Ecto neural progenitor cell (in vitro differentiated cells): ENCODE measurements at places on chromosomes 6 and 20.
A peak's percentile ranks its signal among the peaks of the same experiment; 100 is the strongest.

- DNase-seq = no peak
Measured at GRCh38 chr20:47311967-47312681, 44.4 kb downstream of the ZMYND8 start.

- no peak for DNase-seq
Measured at GRCh38 chr6:132136981-132137380, 185.8 kb upstream of the CCN2 start.

DNA sequence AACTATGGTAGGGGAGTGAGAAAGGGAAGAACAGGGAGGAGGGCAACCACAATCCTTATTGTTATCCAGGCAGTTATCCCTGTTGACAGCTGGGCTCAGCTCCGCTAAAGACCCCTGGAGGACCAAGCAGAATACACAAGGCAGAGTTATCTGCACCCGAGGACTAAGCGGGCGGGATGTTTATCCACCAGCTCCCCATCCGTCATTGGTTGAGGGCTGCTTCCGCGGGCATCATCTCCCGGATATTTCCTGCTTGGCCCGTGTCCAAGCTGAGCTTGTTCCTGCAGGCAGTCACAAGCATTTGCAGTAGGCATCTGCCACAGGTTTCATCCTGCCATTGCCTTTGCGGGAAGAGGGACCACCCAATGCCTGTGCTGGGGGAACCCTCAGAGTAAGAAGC lies 102.1 kb downstream of the DLGAP4 start:
- no peak for DNase-seq

DNA sequence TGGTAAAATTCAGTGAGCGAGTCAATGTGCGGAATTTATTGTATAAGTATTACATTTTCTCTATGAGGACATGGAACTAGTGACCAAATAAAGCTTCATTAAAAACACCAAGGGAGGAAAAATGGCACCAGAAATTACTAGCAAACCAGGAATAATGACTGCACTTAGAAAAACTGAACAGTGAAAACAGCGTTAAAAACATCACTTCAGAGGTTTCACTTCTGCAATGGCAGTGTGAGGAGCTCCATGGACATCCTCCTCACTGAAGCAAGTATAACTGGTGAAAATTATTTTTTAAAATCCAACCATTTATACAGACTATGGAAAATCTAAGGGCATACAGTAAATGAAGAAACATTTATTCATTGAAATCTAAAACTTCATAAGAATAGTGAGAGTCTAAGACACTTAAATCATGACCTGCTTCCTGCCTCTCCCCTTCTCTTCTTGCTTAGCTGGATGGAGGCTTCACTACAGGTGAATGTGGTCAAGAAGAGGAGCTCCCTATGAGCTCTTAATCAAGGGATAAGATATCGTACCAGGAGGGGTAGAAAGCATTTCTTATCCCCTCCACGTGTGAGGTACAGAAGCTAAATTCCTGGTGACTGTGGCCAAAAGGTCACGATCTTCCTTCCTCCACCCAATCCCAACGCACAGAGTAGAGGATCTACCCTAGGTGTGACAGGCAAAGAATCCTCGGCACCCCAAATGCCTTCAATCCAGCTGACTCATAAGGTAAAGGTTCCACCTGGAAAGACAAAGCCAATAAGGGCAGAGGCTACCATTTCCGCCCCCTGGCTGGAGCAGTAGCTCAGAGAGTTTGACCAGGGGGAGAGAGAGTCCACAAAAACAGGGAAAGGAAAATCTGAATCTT lies 12.3 kb upstream of the ASF1A start:
- no peak for DNase-seq

GRCh38 chr6:13383328-13384163 lies 55.2 kb upstream of the TBC1D7 start:
- DNase-seq = no peak

GRCh38 chr6:43284991-43285781 lies 12.9 kb upstream of the SLC22A7 start:
- DNase-seq = peak; percentile 68

DNA sequence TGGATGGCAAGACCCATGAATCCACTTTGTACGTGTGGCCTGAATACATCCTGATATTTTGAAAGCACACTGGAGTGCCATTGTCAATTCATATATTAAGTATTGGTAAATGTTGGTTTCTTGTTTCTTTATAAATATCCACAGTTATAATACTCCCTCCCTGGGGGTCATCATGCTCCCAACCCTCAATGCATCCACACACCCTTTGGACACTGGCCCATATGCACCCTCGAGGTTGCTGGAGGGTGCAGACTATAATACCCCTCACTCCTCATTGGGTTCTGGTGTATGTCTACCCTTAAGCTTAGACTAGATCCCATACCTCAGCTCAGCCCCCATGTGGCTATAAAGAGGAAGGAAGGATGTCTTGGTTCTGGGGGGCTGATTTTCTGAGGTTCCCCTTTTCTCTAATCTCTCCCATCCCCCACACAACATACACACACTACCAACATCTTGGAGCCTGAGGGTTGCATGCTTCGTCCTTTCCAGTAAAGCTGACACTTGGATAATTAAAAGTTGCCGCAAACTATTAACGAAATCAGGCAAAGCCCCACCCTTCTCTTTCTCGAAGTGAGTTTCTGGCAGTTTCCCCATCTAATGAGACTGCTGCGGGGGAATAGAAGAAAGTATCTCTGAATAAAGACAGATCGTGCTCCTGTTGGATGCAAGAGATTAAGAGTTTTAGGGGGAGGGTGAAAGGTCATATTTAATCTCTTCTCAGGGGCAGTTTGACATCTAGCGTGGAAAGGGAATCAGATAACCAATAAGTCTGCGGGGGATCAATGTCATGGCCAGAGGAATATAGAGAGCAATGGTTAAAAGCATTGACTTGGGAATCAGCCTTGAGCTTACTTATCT lies 7.4 kb downstream of the PIM1 start:
- DNase-seq = no peak

DNA sequence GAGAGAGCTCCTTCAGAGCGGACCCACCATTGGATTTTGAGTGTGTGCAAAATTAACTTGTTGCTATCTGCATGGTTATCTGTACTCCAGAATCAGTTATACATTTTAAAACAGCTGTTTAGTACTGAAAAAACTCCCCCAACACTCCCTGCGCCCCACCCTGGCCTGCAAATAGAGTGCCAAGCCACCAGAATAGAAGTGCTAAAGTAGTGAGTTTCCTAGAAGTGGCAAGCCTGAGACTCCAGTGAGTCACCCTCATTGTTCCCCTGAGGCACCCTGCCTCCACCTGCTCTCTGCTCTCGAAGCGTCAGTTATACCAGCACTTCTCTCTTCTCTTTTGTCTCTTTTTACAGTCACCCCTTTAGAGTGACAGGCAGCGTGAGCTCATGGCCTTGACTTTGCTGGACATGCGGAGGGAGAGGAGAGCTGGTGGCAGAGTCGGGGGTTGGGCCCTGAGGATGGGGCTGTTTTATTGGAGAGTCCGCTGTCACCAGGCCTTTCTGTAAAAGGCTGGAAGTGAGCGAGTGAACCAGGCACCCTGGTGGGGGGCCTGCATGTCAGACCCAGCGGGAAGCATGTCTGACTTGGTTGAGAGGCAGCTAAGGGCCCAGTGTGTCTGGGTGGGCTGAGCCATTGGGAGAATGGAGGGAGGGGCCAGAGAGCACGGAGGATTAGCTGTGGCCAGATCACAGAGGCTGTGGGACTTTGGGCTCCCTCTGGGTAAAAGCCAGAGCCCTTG lies 10.4 kb downstream of the IGF2R start:
- DNase-seq = no peak

GRCh38 chr6:127924440-127924839 lies 23.6 kb upstream of the THEMIS start:
- no peak for DNase-seq

DNA sequence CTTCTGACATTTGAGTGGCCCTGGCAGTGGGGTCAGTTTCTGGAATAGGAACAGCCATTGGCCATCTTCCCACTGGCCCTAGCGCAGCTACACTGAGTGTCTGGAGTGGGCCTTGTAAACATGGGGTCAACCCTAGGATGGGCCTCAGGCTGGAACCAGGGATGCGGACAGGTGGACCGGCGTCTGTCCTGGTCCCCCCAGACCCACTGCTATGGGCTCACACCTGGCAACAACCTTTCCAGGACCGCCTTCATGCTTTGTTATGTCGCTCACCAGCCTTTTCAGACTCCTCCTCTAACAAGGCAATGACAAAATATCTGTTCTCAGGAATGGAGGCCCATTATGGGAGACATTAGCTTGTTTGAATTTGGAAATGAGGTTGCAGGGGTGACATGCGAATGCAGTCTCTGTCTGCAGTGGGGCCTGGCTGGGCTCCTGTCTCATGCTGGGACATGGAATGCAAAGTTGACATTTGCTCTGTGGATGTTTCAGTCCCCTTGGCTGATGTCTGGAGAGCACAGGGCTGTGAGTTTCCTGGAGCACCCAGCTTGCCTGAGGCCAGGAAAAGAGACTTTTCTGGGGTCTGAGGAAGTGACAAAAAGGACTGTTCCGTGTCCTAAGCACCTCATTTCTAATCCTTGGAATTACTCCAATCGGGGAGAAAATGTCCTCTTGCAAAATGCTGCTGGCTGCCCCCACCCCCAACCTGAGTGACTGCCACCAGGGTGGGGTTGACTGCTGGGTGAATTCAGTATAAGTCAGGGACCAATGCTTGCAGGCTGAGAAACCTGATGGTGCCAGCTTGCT lies 98.7 kb upstream of the PMEPA1 start:
- DNase-seq = no peak

- no peak for DNase-seq
Measured at GRCh38 chr6:111922454-111923297, 49.4 kb upstream of the FYN start.

DNA sequence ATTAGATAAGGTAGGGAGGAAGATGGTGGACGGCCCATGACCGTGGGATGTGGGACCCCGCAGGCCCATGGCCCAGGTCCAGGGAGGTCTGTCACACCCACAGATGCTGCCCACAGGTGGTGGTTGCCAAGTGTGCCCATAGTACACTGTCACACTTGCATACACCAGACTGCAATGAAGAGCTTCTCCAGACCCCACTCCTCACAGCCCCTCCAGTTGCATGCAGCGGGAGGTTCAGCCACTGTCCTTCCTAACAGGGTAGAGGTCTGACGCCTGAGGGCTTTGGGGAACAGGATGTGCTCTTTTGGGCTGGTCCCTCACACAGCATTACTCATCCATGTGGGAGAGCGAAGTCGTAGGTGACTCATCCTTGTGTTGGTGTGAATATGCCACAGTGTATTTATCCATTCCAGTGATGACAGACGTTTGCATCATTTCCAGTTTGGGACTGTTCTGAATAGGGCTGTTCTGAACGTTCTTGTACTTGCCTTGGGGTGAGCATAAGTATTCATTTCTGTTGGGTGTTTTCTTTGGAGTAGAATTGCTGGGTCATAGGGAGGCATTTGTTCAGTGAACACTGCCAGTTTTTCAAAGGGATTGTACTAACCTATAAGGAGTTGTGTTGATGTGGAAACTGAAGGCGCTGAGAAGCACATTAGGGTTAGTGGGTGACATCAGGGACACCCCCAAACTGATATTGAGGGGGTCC lies 10.1 kb upstream of the PYGB start:
- DNase-seq = no peak

DNA sequence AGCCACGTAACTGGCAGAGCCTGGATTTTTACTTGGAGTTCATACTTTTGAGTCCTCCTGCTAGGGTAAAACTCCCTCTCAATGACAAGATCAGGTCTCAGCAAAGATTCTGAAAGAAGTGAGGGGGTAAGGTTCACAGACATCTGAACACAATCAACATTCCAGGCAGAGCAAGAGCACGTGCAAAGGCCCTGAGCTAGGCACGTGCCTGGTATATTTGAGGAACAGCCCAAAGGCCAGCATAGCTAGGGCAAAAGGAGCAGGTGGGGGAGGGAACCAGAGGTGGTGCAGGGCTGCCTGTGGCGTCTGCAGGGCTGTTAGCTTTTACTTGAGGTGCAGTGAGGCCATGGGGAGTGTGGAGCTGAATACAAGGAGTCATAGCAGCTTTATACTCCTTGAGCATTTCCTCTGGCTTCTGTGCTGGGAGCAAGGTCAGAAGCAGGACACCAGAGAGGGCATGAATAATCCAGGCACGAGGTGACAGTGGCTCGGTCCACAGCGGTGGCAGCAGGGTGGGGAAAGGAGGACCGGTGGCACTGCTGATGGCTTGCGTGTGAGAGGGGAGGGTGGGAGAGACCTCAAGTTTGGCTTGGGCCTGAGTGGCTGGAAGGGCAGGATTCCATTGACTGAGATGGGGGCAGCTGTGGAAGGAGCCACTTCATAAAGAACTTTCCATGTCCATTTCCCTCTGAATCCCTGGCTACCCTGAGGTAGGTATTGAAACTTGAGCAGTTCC lies 57.0 kb downstream of the DLGAP4 start:
- no peak for DNase-seq

GRCh38 chr20:5001174-5002076 lies at the start of gene SLC23A2:
SLC23A2 (minus strand) TSS chr20:5001510; CDS start chr20:4932562, 68,948 bp downstream.
- DNase-seq = peak; percentile 59

DNA sequence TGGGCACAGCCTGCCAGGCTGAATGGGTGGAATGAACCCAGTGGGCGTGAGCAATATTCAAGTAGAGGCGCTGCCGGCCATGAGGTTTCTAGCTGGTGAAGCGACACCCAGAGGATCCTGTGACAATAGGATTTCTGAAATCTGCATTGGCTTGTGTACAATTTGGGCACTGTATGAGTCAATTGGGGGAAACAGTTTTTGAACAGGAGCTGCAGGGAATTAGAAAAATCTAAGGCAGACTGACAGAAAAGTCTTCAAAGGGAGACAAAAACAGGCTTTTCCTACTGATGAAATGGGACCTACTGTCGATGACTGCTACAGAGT lies 148.8 kb upstream of the PROKR2 start:
- no peak for DNase-seq

GRCh38 chr6:33634161-33634727 lies 13.1 kb downstream of the ITPR3 start:
- DNase-seq = no peak

DNA sequence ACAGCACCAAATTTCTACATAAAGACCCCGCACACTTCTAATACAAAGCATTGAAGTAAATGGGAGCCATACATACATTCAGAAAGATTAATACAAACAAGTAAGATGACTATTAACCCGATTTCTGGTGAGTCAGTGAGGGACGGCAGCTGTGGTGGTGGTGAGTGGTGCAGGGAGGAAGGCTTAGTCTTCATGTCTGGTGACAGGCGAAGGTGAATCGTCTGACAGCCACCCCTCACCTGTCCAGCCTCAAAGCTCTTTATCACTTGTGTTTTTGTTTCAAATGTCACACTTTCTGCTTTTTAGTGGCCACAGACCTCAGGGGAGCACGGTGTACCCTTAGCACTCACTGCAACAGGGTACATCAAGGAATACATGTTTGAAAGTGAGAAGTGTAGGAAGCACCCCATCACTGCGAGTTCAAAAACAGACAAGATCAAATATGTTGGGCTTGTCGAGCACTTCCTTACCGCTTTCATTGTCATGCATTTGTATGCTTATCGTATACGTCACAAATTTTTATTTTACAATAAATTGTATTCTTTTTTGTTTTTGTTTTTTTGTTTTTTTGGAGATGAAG lies 63.5 kb downstream of the IRF4 start:
- DNase-seq = no peak
